ENCODE measurements at places on chromosomes 3 and 15. TPM values are rescaled to one million over a fixed set of nuclear protein-coding genes. Genes with fewer than 3 reads are reported as not detected.

HPS3 gene
- total RNA-seq: 68.0 TPM

IP6K1 gene
- total RNA-seq: 39.8 TPM

RASGRF1 gene
- total RNA-seq: 0.59 TPM

NTRK3 gene
- total RNA-seq: not detected

CHRNB4 gene
- not detected for total RNA-seq

GABRR3 gene
- not detected for total RNA-seq

GRK7 gene
- 0.10 TPM for total RNA-seq

OIP5 gene
- total RNA-seq: 26.7 TPM

BMF gene
- total RNA-seq: 7.8 TPM

XCR1 gene
- not detected for total RNA-seq

DNA sequence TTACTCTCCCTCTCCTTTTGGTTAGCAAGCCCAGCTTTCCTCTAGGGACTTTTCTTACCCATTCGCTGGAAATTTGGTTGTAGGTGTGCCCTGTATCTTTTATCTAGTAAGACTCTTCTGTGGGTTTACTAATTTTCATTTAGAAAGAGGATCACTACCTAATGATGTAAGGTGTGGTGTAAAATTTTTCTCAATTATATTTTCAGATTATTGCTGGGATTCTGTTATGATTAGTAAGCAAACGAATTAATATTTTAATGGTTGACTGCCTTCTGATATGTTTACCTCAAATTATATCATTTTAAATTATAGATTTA, 28.5 kb downstream of the PLCL2 start:
- DNase-seq: no peak

GRCh38 chr3:4656059-4656458, 162.9 kb downstream of the ITPR1 start:
- DNase-seq: no peak

DNA sequence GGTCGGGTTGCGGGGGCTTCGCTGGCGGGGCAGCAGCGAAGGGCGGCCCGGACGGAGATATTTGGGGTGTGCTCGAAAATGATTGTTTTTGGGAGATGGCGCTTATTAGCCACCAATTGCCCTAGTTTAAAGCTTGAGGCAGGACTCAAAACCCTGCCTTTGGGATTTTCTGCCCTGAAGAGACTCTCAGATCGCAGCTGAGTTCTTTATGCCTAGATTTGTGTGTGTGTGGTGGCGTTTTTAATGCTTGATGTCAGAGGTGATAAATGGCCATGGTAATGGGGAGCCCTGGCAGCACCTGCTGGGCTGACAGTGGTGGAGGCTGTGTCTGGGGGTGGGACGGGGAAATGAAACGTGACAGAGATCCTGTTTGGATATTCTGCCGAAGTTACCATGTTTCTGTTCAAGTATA, 604 bp downstream of the KCTD6 start:
- DNase-seq: no peak

- no peak for DNase-seq
These were observed 990 bp upstream of the ZNF148 start for GRCh38 chr3:125375950-125376679.

GRCh38 chr15:43769584-43770228, 7.1 kb downstream of the ELL3 start:
- DNase-seq: peak; percentile 65

GRCh38 chr15:87756072-87756471, 500.5 kb downstream of the NTRK3 start:
- no peak for DNase-seq

DNA sequence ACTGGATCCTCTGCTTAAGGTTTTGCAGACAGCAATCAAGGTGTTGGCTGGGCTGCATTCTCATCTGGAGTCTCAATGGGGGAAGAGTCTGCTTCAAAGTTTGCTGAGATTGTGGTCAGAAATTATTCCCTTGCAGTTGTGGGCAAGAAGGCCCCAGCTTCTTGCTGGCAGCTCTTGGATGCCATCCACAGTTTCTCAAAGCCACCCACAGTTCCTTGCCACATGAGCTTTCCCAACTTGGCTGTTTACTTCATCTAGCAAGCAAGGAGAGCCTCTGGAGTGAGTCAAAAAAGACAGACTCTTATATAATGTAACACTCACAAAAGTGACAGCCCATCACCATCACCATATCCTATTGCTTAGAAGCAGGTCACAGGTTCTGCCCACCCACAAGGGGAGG, 62.1 kb upstream of the ABHD2 start:
- no peak for DNase-seq

DNA sequence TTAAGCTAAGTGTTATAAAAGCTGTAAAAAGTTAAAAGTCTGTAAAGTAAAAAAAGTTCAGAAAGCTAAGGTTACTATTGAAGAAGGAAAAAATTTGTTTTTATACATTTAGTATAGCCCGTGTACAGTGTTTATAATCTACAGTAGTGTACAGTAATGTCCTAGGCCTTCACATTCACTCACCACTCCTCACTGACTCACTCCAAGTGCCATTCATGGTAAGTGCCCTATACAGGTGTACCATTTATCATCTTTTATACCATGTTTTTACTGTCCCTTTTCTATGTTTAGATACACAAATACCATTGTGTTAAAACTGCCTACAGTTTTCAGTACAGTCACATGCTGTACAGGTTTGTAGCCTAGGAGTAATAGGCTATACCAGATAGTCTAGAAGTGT, 8.8 kb downstream of the CCDC71 start:
- no peak for DNase-seq

GRCh38 chr3:61114316-61114953, 136.8 kb downstream of the FHIT start:
- DNase-seq: no peak

DNA sequence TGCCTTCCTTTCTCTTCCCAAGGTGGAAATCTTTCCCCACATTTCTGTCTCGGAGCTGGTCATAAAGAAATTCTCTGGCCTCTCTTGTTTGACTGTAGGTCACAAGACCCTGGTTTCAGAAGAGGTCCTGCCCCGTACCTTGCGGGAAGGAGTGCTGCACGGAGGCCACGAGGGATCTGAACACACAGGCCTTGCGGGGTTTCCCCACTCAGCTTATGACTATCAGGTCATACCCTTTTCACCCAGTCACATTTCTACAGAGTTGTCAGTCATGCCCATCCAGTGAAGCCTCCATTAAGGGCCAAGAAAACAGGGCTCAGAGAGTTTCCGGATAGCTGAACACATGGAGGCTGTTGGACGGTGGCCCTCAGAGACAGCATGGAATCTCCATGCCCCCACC, 54.7 kb upstream of the ATP13A3 start:
- no peak for DNase-seq

DNA sequence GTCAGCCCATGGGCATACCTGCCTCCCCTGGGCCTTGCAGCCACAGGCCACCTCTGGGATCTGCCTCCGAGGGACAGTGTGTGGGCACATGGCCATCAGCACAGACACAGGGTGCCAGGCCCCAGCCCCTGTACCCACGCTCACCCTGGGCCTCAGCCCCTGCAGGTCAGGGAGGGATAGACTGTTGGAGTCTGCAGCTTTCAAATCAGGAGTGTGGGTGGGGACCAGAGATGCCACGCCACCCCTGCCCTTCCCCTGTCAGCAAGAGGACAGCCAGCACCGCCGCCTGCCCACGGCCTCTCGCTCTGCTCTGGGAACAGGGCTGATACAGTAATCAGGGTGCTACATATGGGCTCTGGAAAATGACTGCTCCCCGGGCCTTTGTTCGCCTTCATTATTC, 72.7 kb downstream of the DNAJB8 start:
- DNase-seq: no peak

GRCh38 chr15:48091522-48091921, 29.3 kb upstream of the SLC24A5 start:
- no peak for DNase-seq

DNA sequence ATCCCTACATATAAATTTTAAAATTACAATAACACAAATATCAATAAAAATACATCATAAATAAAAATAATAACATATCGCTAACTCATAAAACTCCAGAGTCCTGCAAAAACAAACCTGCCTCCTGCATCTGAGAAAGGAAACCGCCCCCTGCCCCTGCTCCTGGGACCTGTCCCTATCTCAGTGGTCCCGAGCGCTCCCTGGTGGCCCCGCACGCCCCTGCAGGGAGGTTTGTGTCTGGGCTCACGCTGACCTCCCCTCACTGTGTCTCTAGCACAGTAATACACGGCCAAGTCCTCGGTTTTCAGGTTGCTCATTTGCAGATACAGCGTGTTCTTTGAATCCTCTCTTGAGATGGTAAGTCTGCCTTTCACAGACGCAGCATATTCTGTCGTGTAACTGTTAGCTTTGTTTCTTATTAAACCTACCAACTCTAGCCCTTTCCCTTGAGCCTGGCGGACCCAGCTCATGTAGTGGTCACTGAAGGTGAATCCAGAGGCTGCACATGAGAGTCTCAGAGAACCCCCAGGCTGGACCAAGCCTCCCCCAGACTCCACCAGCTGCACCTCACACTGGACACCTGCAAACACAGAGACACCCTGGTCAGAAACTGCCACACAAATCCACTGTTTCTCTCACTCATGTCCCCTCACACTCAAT, 554.1 kb downstream of the GOLGA6L6 start:
- no peak for DNase-seq

- no peak for DNase-seq
These were observed 128.7 kb upstream of the SLC2A2 start for GRCh38 chr3:171155122-171155700.

DNA sequence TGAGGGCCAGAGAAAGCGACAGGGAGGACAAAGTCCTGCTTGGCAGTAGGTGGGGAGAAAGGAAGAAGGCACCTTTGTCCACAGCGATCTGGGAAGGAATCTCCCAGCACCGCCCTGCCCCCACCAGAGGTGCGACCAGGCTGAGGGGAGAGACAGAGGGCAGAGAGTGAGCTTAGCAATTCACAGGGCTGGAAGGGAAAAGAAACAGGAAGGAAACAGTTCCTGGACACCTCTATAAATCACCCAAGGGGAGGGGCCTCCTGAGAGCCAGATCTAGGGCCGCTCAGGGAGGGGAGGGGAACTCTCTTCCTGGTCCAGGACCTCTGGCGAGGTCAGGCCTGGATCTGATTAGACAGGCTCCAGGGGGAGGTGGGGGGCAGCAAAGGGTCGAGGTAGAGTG, 35.4 kb downstream of the RNU5B-1 start:
- DNase-seq: no peak

GRCh38 chr3:56838448-56838847, 36.7 kb upstream of the ARHGEF3 start:
- DNase-seq: no peak

GRCh38 chr15:51311510-51311909, 26.9 kb downstream of the CYP19A1 start:
- DNase-seq: no peak

GRCh38 chr15:98735895-98736617, 87.7 kb downstream of the IGF1R start:
- DNase-seq: no peak

- no peak for DNase-seq
These were observed 50.7 kb downstream of the ADAMTS17 start for GRCh38 chr15:100291106-100291505.

DNA sequence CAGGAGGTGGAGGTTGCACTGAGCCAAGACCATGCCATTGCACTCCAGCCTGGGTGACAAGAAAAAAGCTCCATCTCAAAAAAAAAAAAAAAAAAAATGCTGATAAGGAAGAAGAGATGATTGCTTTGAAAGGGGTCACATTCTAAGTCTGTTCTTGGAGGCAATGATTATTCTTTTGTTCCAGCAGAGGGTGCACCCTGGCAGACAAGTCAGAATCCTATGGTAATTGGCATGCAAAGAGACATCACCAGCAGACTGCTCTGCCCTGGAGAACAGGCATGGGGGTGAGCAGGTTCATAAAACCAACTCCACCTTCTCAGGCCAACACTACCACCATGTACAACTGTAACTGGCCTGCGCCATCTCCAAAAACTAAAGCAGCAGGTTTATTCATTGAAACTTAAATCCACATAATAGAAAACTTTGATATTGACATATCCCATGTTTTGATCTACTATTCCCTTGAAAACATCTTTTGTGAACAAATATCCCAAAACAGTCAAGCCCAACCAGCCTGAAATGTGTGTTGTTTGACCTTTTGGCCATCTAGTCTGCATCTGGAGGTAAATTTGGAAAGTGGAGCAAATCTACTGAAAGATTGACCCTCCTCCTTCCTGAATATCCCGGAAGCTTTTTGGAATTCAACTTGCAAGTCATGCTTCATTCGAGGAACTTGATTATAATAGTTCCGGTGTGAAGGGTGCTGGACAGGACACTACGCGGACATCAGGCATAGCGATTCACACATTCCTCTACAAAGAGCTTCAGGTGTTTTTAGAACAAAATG, 100.3 kb downstream of the MECOM start:
- DNase-seq: no peak

GRCh38 chr3:4977853-4978203, 1.4 kb upstream of the BHLHE40 start:
- no peak for DNase-seq

- no peak for DNase-seq
These were observed 100.0 kb downstream of the DNAJB8 start for GRCh38 chr3:128366652-128367051.

- no peak for DNase-seq
These were observed 53.4 kb downstream of the RPL39L start for GRCh38 chr3:187085933-187086332.
